ENCODE measurements at places on chromosomes 11 and 22.

- DNase-seq, result no peak
Observed at GRCh38 chr11:16572945-16573344, 165.5 kb upstream of the C11orf58 start.

GRCh38 chr11:19602406-19602805 is 110.2 kb upstream of the NAV2 start:
- no peak for DNase-seq

- no peak for DNase-seq
Observed at GRCh38 chr22:20218987-20219386, 49.1 kb downstream of the RTN4R start.

GRCh38 chr11:78788533-78788932 is 213.9 kb upstream of the NARS2 start:
- DNase-seq, result no peak

- no peak for DNase-seq
Observed at GRCh38 chr11:17400048-17400775, 11.8 kb upstream of the KCNJ11 start.

DNA sequence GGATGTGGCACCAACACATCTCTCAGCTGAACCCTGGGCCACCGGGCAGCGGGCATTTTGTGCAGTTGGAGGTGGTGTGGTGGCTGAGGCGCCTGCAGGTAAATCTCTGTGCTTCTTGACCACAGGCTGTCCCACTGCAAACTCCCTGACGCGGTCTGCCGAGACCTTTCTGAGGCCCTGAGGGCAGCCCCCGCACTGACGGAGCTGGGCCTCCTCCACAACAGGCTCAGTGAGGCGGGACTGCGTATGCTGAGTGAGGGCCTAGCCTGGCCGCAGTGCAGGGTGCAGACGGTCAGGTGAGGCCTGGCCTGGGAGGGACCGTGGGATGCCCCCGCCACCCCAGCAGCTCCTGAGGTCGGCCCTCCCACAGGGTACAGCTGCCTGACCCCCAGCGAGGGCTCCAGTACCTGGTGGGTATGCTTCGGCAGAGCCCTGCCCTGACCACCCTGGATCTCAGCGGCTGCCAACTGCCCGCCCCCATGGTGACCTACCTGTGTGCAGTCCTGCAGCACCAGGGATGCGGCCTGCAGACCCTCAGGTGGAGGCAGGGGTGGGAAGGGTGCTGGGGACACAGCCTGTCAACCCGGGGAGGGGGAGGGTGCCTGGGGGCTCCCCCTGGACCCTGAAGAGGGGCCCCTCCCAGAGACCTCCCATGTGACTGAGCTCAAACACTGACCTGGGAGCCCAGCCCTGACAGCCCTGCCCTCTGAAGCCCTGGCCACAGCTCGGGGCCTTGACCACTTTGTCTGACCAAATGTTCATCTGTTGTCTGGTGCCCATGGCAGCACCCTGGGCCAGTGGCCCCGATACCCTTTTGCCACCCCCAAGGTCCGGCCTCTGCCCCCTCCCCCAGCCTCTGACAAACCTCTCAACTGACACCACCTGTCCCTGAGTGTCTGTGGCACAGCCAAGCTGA is 4.6 kb upstream of the PGGHG start:
- no peak for DNase-seq

DNA sequence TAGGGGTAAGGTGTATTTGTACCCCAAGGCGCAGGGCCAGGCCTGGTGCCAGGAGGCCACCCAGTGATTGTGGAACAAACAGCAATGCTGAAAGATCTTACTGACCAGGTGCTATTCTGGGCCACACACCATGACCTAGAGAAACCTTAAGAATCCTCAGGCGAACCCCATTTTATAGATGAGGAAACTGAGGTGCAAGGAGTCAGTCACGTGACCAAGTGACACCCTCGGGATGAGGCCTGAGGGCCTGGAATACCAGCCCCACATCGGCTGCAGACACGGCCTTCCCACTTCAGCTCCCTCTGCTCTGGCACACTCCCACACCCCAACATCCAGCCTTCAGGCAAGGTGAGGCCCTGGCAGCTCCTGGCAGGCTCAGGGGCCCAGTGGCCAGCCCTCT is 13.1 kb downstream of the CABP7 start:
- DNase-seq, result no peak

GRCh38 chr11:132064987-132065620 is 694.7 kb downstream of the NTM start:
- DNase-seq, result peak; percentile 16

- peak; percentile 93 for DNase-seq
Observed at GRCh38 chr22:31046539-31047226, 34.4 kb upstream of the SMTN start.

DNA sequence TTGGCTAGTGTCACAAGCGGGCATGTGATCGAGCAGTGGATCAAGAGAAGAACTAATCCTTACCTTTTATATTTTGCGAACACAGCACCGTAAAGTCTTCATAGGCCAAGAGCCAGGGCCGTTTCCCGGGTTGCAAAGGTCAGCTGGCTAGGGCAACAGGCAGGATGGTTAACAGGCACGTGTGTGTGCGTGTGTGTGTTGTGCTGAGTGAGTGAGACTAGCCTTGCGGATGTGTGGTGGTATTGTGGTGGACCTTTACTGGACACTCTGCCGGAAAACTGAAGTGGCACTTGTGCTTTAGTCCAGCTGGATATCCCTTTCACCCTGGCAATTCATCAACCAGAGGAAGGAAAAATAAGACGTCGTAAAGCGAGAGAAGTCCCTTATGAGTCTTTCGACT is 176.7 kb downstream of the BCR start:
- peak; percentile 6 for DNase-seq

GRCh38 chr22:36701965-36702621 is 1.5 kb downstream of the CACNG2 start:
- no peak for DNase-seq

DNA sequence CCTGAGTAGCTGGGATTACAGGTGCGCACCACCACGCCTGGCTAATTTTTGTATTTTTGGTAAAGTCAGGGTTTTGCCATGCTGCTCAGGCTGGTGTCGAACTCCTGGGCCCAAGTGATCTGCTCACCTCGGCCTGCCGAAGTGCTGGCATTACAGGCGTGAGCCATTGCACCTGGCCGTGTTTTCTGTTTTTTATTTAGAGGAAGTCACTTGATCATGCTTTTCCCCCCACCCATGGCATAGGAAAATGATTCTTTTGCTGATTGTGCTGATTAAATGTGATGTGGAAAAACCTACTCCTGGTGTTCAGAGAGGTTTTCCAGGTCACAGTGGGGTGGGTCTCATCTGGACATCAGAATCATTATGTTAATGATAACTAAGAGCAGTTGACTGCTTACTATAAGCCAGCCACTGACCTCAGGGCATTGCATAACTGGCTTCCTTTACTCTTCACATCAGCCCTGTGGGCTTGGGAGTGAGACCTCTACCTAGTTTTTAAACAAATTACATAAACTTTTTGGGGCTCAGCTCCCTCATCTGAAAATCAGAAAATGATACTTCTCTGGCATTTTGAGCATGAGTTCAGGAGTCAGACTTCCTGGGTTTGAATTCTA is 71.0 kb downstream of the PTPRJ start:
- no peak for DNase-seq

GRCh38 chr11:130429983-130430382 is 1.6 kb upstream of the ADAMTS8 start:
- no peak for DNase-seq
